ENCODE measurements at places on chromosomes 12 and 14.

DNA sequence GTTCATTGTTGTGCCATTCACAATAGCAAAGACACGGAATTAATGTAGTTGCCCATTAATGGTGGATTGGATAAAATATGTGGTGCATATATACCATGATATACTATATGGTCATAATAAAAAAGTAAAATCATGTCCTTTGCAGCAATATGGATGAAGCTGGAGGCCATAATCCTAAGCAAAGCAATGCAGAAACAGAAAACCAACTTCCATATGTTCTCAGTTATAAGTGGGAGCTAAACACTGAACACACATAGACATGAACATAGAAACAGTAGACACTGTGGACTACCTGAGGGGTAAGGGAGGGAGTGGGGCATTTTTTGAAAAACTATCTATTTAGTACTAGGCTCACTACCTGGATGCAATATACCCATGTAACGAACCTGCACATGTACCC lies 3.0 kb upstream of the ERP27 start:
- no peak for DNase-seq

GRCh38 chr14:102503641-102504327 lies 5.8 kb downstream of the ANKRD9 start:
- no peak for DNase-seq

- no peak for DNase-seq
Observed at GRCh38 chr12:54053003-54053750, 458 bp upstream of the HOXC4 start.

DNA sequence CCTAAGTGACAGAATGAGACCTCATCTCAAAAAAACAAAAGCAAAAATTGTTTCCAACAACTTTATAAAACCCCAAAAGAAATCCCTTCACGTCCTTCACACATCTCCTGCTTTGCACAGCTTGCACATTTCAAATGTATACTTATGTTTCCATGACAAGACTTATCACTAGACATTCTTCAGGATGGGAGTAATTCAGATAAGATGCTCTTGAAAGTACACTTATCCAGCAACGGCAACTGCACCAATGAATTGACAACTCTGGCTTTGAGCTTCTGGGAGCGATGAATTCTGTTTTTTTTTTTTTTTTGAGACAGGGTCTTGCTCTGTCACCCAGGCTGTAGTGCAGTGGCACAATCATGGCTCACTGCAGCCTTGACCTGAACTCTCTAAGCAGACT lies 30.8 kb upstream of the AKAP5 start:
- no peak for DNase-seq

GRCh38 chr12:24591079-24591626 lies 357.7 kb downstream of the BCAT1 start:
- DNase-seq = no peak

GRCh38 chr12:124923905-124924734 lies 9.7 kb upstream of the UBC start:
- DNase-seq = no peak

GRCh38 chr12:102618197-102618877 lies 138.0 kb upstream of the IGF1 start:
- DNase-seq = no peak

- no peak for DNase-seq
Observed at GRCh38 chr14:97977651-97978261, 1180.6 kb downstream of the VRK1 start.

DNA sequence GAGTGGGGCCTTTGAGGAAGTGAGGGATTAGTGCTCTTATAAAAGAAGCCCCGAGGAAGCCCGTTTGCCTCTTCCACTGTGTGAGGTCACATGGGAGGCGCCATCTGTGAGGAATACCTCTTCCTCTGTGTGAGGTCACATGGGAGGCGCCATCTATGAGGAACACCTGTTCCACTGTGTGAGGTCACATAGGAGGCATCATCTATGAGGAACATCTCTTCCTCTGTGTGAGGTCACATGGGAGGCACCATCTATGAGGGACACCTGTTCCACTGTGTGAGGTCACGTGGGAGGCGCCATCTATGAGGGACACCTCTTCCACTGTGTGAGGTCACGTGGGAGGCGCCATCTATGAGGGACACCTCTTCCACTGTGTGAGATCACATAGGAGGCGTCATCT lies 69.7 kb downstream of the SLC24A4 start:
- DNase-seq = no peak

GRCh38 chr14:36633580-36633979 lies 28.1 kb upstream of the PAX9 start:
- no peak for DNase-seq

DNA sequence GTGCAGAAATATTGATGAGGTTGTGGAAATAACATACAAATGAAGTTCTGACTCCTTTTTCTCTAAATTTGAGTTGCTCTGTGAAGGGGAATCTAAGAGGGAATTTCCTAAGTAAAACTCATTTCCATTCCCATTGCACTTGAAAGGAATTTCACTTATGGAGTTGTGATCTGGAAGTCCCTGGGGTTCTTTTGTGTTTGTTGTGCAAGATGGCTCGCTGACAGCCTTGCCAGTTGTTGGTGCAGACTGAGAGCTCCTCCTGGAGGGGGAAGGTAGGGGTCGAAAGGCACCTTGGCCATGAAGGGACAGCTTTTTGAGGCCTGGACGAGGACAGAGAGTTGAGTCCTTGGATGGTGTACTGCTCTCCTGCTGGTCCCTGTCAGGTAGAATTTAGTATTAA lies 72.0 kb downstream of the C12orf56 start:
- no peak for DNase-seq

DNA sequence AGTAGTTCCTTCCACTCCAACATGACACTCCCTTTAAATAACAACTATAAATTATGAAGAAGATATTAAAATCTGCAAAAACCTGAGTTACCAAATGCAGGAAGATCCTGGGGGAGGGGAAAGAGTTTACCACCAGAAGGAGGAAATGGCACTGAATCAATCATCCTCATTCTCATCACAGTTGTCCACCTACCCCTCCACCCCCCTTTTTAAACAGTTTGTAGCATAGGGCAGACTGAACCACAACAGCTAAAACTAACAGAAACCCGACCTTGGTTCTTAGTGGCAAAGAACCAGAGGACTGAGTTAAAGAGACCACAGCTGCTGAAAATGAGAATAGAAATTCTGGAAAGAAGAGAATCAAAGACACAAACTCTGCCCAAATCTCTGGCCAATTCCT lies 189.5 kb downstream of the MED13L start:
- no peak for DNase-seq

DNA sequence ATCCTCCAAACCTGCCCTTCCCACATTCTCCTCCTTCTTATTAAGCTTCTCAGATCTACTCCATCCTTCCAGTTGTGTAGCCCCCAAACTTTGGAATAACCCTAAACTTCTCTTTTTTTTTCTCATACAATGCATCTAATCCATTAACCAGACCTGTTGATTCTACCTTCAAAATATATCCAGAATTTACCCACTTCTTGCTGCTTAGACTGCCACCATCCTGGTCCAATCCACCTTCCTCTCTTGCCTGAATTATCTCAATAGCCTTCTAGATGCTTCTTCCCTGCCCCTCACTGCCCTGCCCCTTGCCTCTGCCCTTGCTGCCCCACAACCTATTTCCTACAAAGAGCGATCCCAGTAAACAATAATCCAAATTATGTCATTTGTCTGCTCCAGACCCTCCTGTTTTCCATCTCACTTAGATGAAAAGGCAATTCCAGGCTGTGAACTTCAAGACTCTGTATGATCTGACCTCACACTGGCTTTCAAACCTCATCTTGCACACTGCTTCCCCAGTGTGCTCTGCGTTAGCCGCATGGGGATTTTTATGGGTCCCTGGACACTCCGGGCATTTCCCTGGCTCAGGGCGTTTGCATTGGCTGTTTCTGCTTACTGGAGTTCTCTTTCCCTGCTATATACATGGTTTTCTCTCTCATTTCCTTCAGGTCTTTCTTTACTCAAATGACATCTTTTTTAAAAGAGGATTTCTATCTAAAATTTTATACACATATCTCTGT lies 42.6 kb upstream of the HIF1A start:
- no peak for DNase-seq

- DNase-seq = no peak
Observed at GRCh38 chr12:126064028-126064427, 998.8 kb downstream of the AACS start.

GRCh38 chr12:31479516-31480210 lies 111.3 kb downstream of the DENND5B start:
- DNase-seq = no peak

DNA sequence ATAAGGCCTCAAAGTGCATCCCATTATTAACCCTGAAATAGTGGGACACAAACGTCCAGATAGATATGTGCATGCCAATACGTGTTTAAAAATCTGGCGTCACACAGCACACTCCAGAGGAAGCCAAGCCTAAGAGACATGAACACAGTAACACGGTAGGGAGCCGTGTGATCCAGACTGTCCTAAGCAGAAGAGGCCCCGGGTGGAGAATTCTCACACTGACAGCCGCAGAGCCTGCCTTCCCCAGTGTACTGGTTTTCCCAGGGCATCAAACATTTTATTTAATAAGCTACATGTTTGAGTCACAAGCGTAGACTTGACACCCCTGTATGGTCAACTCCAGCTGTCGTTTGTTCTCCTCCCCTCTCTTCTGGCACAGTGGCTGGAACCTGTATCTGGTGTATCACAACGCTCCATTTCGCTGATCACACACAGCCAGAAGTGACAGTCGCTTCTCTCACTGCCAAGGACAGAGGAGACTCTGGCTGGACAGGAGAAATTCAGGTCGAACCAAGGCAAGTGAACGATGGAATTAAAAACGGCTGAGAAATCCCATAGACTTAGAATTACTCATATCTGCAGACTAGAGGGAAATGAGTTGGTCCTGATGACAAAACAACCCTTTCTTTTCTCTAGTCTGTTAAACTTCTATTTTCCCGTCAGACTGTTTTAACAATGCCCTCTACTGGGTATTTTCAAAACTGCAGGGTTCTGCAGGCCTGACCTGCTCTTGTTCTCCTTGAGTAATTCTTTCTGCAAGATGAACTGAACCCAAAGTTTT lies 359.9 kb downstream of the RGS6 start:
- DNase-seq = peak; percentile 41

DNA sequence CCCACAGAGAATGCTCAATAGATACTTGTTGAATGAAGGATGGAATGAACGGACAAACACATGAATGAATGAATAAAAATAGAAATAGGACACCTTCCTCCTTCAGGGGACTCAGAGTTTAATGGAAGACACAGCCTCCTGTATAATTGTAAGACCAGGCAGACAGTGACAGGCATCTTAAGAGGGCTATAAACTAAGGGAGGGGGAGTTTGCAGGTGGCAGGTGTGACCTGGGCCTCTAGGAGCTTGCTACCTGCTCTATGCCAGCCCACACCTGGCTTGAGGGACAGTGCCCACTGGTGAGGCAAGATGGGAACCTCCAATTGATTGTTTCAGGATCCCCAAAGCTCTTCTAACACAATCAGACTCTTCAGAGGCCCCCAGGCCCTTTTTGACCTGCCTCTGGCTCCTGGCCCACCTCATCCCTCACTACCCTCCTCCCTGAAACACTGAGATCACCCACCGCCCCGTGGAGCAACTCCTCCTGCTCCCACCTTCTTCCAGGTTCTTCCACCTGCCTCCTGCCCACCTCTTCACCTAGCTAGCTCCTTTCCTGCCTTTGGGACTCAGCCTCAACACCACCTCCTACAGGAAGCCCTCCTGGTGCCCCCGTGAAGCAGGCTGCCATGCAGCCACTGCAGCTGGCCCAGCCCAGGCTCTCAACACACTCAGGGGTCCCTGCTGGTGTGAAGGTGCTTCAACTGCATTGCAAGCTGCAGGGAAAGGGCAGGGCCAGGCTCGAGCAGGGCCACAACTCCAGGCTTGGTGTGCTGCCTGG lies 9.4 kb downstream of the SERPINA3 start:
- no peak for DNase-seq

DNA sequence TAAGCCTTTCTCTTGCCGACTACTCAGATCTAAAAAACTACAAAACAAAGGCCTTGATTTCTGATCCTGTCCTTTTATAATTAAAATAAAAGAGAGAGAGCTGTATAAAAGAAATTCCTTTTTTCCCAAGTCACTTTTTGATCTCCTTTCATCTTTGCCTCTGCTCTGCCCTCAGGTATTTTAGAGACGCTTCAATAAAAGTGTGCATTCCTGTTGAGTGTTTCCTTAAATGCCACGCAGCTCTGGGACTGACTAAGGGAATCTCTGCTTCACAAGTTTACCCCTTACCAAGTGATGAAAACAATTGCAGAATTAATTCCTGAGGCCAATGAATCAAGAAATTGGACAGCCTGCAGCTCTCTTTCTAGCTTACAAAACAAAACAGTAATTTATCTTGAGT lies 1109.8 kb downstream of the TMTC2 start:
- DNase-seq = no peak

- DNase-seq = no peak
Observed at GRCh38 chr12:120116441-120116791, at the start of gene RAB35. Gene RAB35 (minus strand): TSS chr12:120116753. CDS start chr12:120116650, 103 bp downstream.

DNA sequence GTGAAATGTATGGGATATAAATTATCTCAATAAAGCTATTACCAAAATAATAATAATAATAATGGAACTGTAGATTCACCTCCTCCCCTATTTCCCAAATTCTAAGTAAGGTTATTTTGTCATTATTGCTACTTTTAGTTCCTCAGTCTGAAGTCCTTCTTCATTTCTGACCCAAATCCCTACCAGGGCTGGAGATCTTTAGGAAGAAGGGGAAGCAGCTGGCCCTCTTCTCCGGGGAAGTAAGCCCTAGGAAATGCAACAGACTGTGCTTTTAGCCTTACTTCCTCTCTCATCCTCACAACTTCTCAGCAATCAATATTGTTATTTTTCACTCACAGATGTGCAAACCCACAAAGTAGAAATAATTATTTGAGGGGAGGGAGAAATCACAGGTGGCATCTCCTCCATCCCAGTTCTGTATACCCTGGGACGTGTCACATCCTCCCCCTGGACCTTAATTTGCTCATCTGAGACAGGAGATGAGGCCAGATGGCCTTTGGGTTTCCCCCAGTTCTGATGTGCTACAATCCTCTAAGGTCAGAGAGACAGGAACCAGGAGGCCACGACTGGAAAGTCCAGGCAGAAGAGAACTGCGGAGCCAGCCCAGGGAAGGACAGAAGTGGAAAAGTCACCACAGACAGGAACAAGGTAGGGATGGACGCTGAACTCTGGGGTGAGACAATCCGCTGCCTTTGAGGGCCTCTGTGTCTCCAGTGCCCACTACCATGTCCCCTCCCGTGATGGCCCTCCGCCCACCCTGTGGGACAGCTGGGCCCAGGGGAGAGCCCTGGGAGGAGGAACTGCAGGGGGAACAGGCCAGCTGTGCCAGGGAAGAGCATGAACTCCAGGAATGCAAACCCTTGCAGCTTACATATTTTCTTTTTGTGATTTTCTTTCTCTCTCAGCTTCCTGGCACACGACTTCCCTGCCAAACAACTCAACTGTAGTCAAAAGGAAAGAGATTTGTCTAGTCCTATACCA lies 10.6 kb upstream of the TNFRSF1A start:
- no peak for DNase-seq
